ENCODE measurements at places on chromosomes 6 and 20. TPM values are rescaled to one million over a fixed set of nuclear protein-coding genes. Genes with fewer than 3 reads are reported as not detected.

The LIME1 gene
- total RNA-seq = 32.4 TPM

The MOCS3 gene
- 3.2 TPM for total RNA-seq

The CDSN gene
- 1.5 TPM for total RNA-seq

The B4GALT5 gene
- total RNA-seq = 17.9 TPM

The CALHM5 gene
- total RNA-seq = 2.2 TPM

The PROKR2 gene
- total RNA-seq = not detected

The TRIM31 gene
- total RNA-seq = not detected

DNA sequence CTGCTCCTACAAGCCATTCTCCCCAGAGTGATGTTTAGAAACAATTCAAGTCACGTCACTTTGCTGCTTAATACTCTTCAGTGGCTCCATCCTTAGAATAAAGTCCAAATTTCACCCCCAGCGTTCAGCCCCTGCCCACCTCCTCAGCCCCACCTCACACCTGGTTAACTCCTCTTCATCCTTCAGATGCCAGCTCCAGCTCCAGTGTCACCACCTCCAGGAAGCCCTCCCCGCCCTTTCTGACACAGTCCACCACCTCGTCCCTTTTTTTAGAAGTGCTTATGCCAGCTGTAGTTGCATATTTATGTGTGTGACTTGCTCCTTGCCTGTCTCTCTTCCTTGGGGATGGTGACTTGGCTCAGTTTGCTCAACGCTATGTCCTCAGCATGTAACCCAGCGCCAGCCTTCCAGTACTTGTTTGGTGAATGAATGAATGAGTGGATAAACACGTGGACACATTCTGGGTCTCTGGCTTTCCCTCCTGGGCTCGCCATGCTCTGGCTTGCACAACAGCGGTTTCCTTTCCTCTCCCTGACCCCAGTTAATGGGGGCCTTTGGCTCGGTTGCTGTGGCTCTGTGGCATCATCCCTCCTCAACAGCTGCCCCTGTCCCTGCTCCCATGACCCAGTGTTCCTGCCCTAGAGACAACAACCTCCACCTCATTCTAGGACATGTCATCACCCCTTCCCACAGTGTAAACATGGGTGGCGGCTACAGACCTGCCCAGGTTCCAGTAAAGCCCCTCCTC lies 3.7 kb upstream of the IP6K3 start:
- H3K4me1 ChIP-seq = peaks cover 39% of the 10 kb centered on the region
- H3K4me3 ChIP-seq = no peak overlapping the region
- H3K36me3 ChIP-seq = no peaks in the 10 kb centered on the region
- peak overlapping the region; percentile 33 for H3K27ac ChIP-seq

DNA sequence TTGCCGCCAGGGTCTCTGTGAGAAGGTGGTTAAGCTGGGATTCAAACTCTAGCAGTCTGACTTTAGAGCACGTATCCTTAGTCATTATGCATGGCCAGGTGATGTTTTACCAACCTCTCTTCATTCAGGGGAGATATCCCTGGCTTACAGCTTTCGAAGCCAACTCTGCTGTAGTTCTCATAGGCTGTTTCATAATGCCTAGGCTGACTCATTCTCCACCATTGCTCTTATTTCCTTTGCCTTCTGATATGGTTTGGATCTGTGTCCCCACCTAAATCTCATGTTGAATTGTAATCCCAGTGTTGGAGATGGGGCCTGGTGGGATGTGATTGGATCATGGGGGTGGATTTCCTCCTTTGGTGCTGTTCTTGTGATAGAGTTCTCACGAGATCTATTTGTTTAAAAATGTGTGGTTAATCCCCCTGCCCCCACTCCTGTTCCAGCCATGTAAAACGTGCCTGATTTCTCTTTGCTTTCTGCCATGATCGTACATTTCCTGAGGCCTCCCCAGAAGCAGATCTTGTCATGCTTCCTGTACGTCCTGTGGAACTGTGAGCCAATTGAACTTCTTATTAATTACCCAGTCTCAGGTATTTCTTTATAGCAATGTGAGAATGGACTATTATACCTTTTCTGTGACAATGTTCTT lies 94.6 kb upstream of the MAN1A1 start:
- H3K27ac ChIP-seq = no peak overlapping the region
- no peaks in the 10 kb centered on the region for H3K27me3 ChIP-seq
- peaks cover 15% of the 10 kb centered on the region for H3K4me1 ChIP-seq
- no peaks in the 10 kb centered on the region for H3K36me3 ChIP-seq
- no peak for DNase-seq

DNA sequence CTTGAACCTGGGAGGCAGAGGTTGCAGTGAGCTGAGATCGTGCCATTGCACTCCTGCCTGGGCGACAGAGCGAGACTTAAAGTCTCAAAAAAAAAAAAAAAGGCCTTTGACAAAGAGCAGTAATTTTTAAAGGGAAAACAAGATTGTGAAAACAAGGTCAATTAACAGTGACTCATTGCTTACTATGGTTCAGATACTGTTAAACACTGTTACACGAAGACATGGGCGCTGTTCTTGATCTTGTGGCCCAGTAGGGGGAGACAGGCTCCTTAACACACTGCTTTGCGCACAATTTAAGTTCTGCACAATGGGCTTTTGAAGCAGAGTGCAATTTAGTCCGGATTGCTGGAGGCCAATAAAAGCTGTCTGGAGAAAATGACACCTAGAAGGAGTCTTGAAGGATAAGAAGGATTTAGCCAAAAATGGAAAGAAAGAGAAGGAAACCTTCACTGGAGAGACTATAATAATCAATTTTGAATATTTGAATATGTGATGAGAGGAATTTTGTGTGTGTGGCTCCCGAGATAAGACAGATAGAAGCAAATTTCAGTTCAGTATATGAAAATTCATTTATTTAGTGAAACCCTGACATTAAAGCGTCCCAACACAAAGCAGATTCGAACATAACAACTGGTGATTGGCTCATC lies 6.0 kb upstream of the LATS1 start:
- H3K4me1 ChIP-seq = no peaks in the 10 kb centered on the region
- DNase-seq = no peak
- no peak overlapping the region for H3K4me3 ChIP-seq
- peak overlapping the region; percentile 6 for H3K27ac ChIP-seq

DNA sequence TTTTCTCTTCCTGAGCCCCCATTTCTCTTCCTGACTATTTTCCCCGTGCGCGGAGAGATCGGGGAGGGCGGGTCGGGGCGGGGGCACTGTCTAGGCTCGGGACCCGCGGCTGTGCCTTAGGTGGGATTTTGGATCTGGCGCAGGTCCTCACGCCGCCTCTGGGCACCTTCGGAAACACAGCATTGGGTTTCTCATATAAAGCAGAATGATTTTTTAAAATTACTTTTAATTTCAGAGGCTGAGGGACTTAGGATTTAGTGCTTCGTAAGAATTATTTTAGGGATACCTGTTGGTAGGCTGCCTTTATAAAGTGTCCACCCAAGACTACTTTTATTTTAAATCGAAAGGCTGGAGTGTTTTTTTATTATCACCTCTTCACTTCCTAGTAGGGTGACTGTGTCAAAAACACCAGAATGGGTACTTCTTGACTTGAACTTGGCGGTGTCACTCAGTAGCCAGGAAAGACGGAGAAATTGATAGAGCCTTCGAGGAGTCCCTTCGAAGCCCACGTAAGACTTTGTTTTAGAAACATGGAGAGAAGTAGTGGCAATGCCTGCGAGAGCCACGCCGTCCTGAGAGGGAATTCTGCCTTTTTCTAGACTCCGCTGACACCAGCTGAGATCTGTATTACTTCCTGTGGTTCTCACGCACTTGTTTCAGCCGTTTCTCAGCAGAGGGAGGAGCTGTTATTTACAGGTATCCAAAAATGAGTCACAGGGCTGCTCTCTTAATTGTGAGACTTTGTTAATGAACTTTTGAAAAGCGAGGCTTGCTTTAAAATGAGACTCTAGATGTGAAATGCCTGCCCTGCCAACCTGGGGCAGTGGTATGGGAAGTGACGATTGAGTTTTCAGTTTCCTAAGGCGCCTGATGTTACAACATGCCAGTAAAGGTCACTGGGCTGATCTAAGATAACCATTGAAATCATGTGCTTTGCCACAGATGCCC lies 667 bp downstream of the STX11 start:
- no peaks in the 10 kb centered on the region for H3K27me3 ChIP-seq
- no peak for DNase-seq
- H3K4me3 ChIP-seq = peak overlapping the region; percentile 84

GRCh38 chr20:56554869-56555268 lies 21.8 kb downstream of the FAM209B start:
- H3K27me3 ChIP-seq = no peaks in the 10 kb centered on the region
- H3K36me3 ChIP-seq = no peaks in the 10 kb centered on the region
- H3K4me3 ChIP-seq = no peak overlapping the region
- no peak for DNase-seq
- H3K4me1 ChIP-seq = peaks cover 19% of the 10 kb centered on the region

DNA sequence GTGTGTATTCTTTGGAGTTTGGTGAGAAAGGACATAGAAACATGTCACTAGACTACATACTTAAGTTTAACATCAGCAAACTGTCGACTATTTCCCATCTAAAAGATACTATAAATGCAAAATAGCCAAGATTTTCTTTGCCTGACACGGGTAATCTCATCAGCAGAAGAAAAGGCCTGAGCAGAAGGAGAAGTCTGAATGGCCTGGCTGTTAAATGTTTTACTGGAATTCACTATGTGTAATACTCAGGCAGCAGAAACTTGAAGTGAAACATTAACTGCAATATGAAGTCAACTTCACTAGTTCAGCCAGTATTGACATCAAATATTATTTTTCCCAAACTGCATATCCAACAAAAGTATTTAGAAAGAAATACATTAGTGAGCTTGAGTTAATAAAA lies 6.4 kb upstream of the DSE start:
- no peaks in the 10 kb centered on the region for H3K36me3 ChIP-seq
- H3K27me3 ChIP-seq = no peaks in the 10 kb centered on the region
- no peak overlapping the region for H3K27ac ChIP-seq
- DNase-seq = no peak
- no peak overlapping the region for H3K4me3 ChIP-seq

- H3K27ac ChIP-seq = no peak overlapping the region
- H3K4me3 ChIP-seq = no peak overlapping the region
- H3K36me3 ChIP-seq = no peaks in the 10 kb centered on the region
- H3K27me3 ChIP-seq = no peaks in the 10 kb centered on the region
- peaks cover 11% of the 10 kb centered on the region for H3K4me1 ChIP-seq
Observed at GRCh38 chr20:59580146-59580946, 24.0 kb upstream of the PHACTR3 start.

GRCh38 chr20:24027229-24027628 lies 38.6 kb upstream of the GGTLC1 start:
- no peaks in the 10 kb centered on the region for H3K4me1 ChIP-seq
- DNase-seq = no peak
- H3K4me3 ChIP-seq = no peak overlapping the region
- H3K36me3 ChIP-seq = no peaks in the 10 kb centered on the region

GRCh38 chr6:143000811-143001210 lies 55.8 kb upstream of the HIVEP2 start:
- no peaks in the 10 kb centered on the region for H3K27me3 ChIP-seq
- no peak overlapping the region for H3K4me3 ChIP-seq
- DNase-seq = no peak
- no peak overlapping the region for H3K27ac ChIP-seq
- H3K36me3 ChIP-seq = no peaks in the 10 kb centered on the region

GRCh38 chr6:76817429-76817828 lies 645.9 kb downstream of the HTR1B start:
- no peak overlapping the region for H3K27ac ChIP-seq
- no peaks in the 10 kb centered on the region for H3K27me3 ChIP-seq
- no peaks in the 10 kb centered on the region for H3K36me3 ChIP-seq
- H3K4me3 ChIP-seq = no peak overlapping the region
- no peak for DNase-seq
- H3K4me1 ChIP-seq = no peaks in the 10 kb centered on the region

DNA sequence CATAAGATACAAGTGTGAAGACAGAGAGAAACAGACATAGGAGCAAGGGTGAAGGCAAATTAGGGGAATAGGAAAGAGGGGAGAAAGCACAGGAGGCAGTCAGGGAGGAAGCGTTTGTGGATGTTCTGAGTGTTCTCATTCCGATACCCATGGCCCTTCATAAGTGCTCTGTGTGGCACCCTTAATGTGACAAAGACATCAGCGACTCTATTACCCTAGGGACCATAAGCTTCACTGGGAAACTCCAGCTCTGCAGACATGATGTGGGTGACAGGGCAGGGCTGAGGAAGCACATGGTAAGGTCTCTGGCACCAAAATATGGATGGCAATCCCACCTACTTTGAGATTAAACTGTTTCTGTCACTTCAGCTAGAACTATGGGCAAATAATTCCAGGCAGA lies 33.0 kb downstream of the F13A1 start:
- DNase-seq = no peak
- H3K36me3 ChIP-seq = no peaks in the 10 kb centered on the region
- no peak overlapping the region for H3K4me3 ChIP-seq
- H3K27ac ChIP-seq = no peak overlapping the region
- no peaks in the 10 kb centered on the region for H3K27me3 ChIP-seq

DNA sequence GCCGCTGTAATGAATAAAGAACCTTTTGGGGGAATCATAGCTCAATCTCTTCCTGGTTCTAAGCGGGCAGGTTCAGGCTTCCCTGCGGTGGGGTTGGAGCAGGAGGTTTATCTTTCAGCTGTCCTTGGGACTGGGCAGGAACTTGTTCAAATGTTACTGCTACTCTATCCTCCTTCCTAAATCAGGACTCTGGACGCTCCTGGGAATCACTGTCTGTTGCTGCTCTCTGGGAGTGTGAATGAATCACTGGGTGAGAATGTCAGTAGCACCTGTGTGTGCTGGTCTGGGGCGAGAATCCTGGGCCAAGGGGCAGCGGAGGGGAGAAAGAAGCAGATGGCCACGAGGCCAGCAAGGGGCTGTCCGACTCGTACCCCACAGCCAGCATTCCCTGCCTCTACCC lies 65.4 kb upstream of the ZNFX1 start:
- DNase-seq = no peak
- H3K27me3 ChIP-seq = no peaks in the 10 kb centered on the region
- H3K4me3 ChIP-seq = no peak overlapping the region
- peaks cover 21% of the 10 kb centered on the region for H3K4me1 ChIP-seq

GRCh38 chr6:166244353-166245045 lies 63.7 kb downstream of the PRR18 start:
- H3K27me3 ChIP-seq = no peaks in the 10 kb centered on the region
- H3K36me3 ChIP-seq = no peaks in the 10 kb centered on the region
- H3K27ac ChIP-seq = no peak overlapping the region
- H3K4me1 ChIP-seq = no peaks in the 10 kb centered on the region

DNA sequence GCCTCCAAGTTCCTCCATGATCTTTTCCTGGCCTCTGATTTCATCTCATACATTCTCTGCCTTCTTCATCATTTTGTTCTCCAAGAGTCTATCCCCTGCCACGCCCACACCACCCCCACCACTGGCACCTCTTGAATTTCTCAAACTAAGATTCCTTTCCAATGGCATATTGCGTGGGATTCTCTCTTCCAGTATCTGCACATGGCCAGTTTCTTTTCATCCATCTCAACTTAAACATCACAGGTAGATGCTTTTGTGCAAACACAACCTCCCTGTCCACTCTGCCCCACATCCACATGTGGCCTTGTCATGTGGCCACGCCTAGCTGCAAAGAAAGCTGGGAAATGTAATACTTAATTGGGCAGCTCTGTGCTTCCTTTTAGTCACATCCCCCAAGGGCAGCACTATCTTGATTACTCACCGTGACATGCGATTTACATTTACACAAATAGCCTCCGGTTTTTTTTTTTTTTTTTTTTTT lies 33.4 kb upstream of the ZMYND8 start:
- no peak overlapping the region for H3K27ac ChIP-seq
- H3K27me3 ChIP-seq = no peaks in the 10 kb centered on the region
- no peak for DNase-seq
- no peak overlapping the region for H3K4me3 ChIP-seq
- H3K4me1 ChIP-seq = no peaks in the 10 kb centered on the region
- H3K36me3 ChIP-seq = no peaks in the 10 kb centered on the region
